Stimulated activated CD8-positive, alpha-beta memory T cell treated with anti-CD3 and anti-CD28 coated beads, Interleukin-7, amount 100 ng/mL, for 1 hour (primary cell): ENCODE measurements at places on chromosomes 7 and 10.
A peak's percentile ranks its signal among the peaks of the same experiment; 100 is the strongest.

DNA sequence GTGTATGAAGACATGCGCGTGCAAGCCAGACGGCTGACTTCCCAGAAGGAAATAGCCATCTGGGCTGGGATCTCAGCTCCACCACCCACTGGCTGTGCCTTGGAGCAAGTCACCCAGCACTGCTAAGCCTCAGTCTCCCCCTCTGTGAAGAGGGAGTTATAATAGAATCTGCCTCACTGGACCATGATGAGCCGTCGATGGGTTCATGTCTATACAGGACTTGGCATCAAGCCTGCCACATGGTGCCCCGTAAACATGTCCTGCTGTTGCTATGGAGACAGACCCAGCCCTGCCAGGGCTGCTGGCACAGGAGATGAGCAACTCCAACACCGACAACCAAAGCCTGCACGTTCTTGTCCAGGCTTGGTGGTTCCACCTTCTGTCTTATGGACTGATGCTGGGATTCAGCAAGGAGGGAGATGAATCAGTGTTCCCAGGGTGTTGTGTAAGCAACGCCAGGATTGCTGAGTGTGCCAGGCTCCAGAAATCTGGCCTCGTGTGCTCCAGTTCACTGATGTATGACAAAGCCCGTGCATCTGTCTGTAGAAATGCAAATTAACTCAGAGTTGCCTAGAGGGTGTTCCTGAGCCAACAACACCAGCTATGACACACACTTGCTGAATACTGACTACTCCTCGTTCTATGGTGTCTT, 5.6 kb downstream of the GPR15LG start:
- no peak for DNase-seq

GRCh38 chr7:130189343-130189742, 15.9 kb downstream of the TMEM209 start:
- no peak for DNase-seq

- DNase-seq, result no peak
Measured at GRCh38 chr10:130889240-130889639, 422.3 kb downstream of the TCERG1L start.

GRCh38 chr10:88385601-88386203, 197.4 kb downstream of the RNLS start:
- DNase-seq, result no peak

- no peak for DNase-seq
Measured at GRCh38 chr7:142088022-142088714, 23.4 kb upstream of the MGAM2 start.

DNA sequence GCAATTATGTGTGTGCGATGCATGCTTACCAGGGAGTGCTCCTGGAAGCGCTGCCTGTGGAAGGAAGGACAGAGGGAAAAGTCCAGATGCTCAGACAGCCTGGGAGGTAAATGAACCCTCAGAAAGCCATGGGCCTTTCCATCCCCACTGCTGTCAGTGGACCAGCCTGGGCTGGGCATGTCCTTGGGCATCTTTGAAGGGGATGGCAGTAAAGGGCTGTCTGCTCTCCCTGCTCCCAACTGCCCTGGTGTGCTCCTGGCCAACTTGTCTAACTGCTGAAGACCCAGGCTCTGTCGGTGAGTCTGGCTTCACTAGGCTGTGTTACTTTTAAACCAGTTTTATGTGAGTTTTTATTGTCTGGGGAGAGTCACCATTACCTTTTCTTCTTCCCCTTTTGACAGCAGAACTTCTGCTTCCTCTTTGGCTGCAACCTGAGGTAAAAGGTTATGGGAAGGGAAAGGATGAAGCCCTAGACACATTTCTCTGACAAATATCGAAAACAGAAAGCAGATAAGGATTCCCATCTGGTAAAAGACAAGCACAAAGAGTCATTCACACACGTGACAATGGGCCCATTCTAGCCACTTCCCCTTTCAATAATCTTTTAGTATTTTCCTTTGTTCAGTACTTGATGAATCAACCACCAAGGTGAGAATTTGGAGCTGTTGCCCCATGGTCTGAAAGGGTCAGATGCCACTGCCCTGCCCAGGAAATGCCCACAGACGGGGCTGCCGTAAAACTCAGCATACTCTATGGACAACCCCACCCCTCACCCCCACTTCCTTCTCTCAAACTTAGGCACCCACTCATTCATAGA, 27.6 kb upstream of the PIK3AP1 start:
- DNase-seq, result no peak

- no peak for DNase-seq
Measured at GRCh38 chr10:19952224-19953010, 136.2 kb downstream of the PLXDC2 start.

DNA sequence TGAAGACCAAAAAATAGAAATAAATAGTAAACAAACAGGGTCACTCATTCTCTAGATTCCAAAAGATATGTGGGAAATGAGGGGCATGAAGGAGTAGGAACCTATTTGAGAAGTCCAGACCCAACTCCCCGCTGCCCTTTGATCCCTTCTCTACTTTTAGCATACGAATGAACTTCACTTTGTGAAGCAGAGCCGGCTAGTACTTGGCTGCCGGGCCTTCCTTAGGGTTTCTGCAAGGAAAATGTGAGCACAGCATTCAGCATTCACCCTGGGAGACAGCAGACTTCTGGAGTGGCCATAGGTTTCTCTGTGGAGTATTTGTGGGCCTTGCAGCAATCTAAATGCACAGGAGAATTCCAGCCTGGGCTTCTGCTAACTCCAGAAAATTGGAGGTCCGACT, 76.3 kb upstream of the PRKAR2B start:
- DNase-seq, result no peak

- DNase-seq, result no peak
Measured at GRCh38 chr7:46239846-46240245, 318.8 kb upstream of the IGFBP3 start.

DNA sequence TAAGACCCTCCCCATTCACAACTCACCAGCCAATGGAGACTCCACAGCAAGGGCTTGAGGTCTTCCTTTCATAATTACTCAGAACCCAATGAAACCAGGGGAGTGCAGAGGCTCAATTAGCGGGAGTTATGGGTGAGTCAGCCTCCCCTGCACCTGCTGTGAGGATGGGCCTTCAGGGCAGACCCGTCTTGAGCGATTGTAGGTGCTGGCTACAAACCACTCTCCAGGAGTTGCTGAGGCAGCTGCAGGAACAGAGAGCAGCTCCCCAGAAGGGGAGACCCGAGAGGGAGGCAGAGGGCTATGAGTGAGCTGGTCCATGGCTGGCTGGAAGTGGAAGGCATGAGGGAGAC, 58.5 kb upstream of the SORCS3 start:
- no peak for DNase-seq

- no peak for DNase-seq
Measured at GRCh38 chr7:4612939-4613841, 68.9 kb upstream of the FOXK1 start.

DNA sequence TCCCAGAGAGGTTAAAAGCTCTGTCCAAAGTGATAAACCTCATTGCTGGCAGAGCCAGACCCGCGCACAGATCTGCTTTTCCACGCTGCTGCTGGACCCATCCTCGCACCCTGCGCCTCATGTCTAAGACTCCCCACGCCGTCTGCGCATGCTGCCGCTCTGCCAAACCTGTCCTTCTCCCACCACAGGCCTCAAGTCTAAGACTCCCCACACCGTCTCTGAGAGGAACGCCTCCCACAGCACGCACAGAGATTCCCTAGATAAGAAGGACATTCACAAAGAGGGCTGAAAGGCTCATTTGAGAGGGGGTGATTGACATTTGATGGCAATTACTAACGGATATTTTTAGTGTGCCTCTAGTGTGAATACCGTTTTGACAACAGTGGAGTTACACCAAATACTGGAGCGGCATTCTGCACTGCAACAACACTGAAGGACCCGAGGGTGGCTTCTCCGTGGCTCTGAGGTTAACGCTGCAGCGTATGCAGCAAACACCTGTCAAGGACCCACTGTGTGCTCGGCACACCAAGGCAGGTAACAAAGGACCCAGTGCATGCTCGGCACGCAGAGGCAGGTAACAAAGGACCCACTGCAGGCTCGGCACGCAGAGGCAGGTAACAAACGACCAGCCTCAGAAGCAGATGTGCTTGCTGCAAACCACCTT, 231.4 kb downstream of the DNAJB6 start:
- no peak for DNase-seq

GRCh38 chr7:5630670-5631069, 150.8 kb downstream of the RNF216 start:
- peak; percentile 12 for DNase-seq

GRCh38 chr7:135879233-135879632, 97.9 kb downstream of the MTPN start:
- DNase-seq, result no peak

- DNase-seq, result no peak
Measured at GRCh38 chr10:23081221-23081750, 14.1 kb upstream of the MSRB2 start.

- DNase-seq, result no peak
Measured at GRCh38 chr7:40299097-40299496, 164.3 kb downstream of the SUGCT start.

DNA sequence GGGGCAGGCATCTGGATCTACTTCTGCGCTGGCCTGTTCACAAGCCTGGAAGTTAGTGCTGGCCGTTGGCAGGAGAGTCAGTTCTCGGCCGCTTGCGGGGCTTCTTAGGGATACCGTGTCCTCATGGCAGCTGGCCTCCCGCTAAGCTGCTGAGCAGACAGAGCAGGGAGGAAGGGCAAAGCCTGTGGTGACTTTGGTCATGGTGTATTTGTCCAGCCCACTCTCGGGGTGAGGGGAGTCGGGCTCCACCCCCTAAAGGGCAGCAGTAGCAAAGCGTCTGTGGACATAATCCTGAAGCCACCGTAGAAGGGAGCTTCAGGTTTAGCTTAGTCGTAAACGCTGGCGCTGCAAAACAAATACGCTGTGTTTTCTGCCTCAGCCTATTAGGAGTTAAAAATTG, 12.2 kb downstream of the UBE3C start:
- DNase-seq, result no peak

DNA sequence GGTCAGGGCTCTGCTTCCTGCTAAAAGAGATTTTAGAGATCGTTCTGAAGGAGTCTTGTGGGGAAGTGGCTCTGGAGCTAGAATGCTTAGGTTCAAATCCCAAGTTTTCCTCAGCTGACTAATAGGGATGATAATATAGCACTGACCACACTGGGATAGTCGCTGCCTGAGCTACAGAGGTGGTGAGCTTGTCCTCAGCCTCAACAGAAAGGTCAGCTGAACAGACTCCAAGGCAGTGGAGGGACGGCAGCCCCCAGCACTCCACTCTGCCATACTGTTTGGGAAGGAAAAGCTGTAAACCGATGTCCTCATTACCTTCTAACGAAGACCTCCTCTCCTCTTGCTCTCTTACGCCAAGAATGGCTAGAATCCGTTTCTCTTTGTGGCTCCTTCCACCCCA, 36.2 kb downstream of the KAT6B start:
- no peak for DNase-seq

DNA sequence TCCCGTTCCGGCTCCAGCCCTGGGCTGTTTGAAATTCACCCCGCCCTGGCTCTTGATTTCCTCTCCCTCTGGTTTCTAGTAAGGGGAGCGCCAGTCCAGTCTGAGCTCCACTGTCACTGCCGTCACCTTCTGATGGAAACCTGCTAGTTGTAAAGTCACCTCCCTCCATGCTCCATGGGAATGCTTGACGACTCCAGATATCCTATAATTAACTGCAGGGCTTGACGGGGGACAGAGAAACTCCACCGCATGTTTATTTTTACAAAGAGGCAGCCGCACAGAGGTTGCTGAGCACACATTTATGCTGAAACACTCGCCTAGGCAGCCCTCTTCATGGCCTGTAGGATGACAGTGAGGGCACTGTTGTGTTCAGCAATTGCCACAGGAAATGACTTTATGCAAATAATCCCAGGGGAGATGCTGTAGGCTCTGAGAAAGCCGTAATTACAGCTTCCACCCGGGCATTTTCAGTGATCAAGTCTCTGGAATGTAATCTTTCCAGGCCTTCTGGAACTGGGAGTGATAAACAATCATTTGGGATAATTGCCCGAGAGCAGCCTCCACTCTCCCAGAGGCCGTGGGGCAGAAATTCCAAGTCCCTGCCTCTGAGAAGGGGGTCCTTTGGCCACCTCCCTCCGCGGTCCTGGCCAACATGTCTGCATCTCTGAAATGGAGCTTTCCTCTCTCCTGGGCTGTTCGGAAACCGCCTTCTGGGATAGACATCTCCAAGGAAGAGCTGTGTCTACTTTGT, 300.5 kb downstream of the KLF6 start:
- DNase-seq, result no peak

- DNase-seq, result no peak
Measured at GRCh38 chr7:84364708-84365107, 170.1 kb upstream of the SEMA3A start.

DNA sequence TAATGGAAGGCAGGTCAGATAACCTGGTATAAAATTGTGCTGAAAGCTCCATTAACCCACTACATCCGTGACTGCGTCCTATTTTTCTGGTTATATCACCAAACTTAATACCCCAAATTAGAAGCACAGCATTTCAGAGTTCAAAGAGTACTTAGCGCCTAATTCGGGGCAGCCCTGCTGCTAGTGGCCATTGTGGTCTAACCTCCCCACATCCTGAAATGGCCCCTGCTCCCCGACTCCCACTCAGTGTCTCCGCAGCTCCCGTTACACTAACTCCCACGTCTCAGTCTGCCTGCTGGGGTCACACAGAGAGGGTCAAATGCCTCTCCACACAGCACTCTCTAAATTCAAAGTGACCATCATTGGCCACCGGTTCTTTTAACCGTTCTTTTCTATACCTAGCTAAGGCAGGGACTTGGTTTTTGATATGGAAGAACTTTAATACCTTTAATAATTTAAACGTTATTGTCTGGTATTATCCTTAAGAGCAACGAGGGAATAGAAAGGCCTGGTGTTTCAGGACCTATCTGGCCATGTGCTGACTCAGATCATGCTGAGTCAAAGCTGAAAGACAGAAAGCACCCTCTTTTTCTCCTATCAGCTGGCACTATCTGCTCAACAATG, 117.1 kb downstream of the KMT2E start:
- no peak for DNase-seq

DNA sequence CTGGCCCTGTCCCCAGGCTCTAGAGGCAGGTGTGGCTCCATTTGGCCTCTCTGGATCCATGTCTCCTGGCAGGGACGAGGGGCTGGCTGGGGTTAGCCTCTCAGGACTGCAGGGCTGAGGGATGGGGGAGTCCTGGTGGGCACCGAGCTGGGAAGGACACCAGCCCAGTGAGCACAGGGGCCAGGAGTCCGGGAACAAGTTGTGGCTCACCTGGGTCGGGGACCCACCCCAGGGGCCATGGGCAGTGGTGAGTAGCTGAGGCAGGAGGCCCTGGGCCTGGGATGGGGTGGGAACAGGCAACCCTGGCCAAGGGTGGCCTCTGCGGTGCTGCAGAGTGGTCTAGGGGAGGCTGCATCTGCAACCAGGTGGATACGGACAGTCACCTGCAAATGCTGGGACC, 24.1 kb downstream of the ANTXRL start:
- DNase-seq, result no peak

DNA sequence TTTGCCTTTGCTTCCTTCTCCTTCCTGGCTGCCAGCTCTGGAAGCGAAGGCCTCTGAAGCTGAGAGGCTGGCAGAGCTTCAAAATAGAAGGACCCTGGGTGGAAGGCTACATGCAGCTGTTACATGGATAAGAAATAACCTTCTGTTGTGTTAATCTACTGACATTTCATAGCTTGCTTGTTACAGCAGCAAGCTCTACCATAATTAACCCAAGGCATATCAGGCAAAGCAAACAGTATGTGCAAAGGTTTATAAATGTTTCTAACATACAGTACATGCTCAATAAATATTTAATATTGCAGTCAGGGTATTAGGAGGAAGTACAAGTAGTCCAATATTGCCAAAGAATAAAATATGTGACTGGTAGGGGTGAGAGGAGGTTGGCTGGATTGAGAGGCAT, 55.6 kb upstream of the MKLN1 start:
- DNase-seq, result no peak

- DNase-seq, result no peak
Measured at GRCh38 chr7:95758187-95758586, 14.2 kb upstream of the DYNC1I1 start.

GRCh38 chr7:27305854-27306253, 63.3 kb downstream of the EVX1 start:
- DNase-seq, result no peak
